ENCODE measurements at places on chromosomes 12 and 14. TPM values are rescaled to one million over a fixed set of nuclear protein-coding genes. Genes with fewer than 3 reads are reported as not detected.

DNA sequence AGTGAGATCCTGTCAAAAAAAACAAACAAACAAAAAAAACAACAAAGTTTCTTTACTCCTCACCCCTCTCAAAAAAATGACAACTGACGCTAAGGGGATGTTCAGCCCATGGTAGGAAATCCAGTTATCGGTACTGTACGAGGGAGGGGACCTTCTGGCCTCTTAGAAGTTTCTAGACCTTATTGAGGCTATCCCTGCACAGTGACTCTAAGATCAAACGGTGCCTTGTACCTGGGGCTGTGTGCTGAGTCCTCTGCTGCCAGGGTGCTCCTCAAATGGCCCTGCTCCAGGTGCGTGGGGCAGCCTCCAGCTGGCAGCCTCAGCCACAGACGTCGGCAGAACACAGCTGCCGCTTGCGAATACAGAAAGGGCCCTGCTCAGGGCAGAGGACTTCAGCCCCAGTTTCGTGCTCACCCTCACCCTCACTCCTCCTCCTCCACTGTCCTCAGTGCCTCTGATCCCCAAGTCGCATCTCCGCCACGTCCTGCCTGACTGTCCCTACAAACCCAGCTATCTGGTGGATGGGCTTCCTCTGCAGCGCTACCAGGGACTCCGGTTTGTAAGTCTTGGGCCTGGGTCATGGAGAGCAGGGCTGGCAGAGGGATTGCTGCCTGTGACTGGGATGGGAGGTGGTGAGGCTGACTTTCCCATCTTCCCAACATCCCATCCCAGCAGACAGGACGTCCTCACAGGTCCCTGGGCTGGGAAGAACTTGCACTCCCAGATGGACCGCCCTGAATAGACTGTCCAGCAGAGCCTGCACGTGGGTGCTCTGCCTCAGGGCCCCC, 90.9 kb downstream of the B4GALNT3 start:
- no peak for DNase-seq

DNA sequence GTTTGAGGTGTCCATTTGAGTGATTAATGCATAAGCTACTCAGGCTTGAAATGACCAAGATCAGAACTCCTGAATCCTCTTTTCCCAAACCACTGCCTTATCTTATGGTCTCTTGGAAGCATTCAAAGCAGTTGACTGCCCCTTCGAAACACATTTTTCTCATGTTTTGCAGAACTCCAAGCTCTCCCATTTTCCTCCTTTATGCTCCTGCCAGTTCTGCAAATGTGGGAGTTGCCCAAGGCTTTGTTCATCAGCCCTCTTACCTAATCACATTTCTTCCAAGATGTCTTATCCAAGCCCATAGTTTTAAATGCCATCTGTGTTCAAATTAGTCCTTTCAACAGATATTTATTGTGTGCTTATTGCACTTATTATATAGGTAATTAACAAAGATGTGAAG, 1.8 kb upstream of the DNAAF2 start:
- no peak for DNase-seq

Gene EIF2S3B
- polyA plus RNA-seq = 0.51 TPM

Gene CCDC197
- polyA plus RNA-seq = not detected

Gene SYT10
- 0.11 TPM for polyA plus RNA-seq

DNA sequence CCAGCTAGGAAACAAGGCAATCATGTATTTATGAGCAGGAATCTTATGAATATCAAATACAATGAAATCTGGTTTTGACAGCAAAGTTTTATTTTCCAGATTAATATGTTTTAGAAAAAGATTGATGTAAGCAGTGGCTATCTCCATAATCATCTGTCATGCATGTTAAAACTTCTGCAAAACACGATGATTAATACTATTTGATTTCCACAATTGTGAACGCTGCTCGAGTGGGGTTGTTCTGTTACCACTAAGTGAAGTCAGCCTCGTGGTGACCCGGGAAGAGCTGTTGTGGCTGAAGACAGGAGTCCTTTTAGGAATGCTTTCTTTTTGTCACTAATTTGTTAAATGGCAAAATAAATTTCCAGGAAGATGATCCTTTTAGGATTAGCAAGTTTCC, 9.4 kb downstream of the CFAP251 start:
- no peak for DNase-seq

- no peak for DNase-seq
Measured at GRCh38 chr12:77089686-77090220, 24.4 kb upstream of the E2F7 start.

DNA sequence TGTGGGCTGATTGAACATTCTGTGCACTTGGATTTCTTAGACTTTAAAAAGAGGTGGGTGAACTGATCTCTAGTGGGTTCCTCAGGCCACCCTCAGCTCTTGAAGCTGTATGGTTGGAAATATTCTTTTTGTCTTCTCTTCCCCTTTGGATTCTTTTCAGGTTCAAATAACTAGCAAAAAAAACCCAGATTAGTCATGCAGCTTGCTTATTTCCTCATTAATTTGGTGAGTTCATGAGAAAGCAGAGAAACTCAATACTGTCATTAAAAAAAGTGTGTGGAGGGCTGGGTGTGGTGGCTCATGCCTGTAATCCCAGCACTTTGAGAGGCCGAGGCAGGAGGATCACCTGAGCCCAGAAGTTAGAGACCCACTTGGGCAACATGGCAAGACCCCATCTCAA, 183.4 kb downstream of the ESR2 start:
- no peak for DNase-seq
